CD4-positive, CD25-positive, alpha-beta regulatory T cell (primary cell): ENCODE measurements at places on chromosomes 5 and 9. TPM values are rescaled to one million over a fixed set of nuclear protein-coding genes. Genes with fewer than 3 reads are reported as not detected.

The PCDHGA9 gene
- not detected for total RNA-seq

The ITGA2 gene
- 0.42 TPM for total RNA-seq

- H3K36me3 ChIP-seq = no peaks in the 10 kb centered on the region
- H3K27me3 ChIP-seq = no peaks in the 10 kb centered on the region
- H3K4me3 ChIP-seq = no peak overlapping the region
- no peak for DNase-seq
Measured at GRCh38 chr9:12718482-12719026, 25.4 kb downstream of the TYRP1 start.

GRCh38 chr5:52754051-52754450, 33.7 kb upstream of the ITGA1 start:
- no peak overlapping the region for H3K4me3 ChIP-seq
- no peaks in the 10 kb centered on the region for H3K36me3 ChIP-seq
- no peaks in the 10 kb centered on the region for H3K4me1 ChIP-seq
- no peaks in the 10 kb centered on the region for H3K27me3 ChIP-seq

GRCh38 chr5:116045821-116046220, 13.5 kb downstream of the ARL14EPL start:
- no peak overlapping the region for H3K4me3 ChIP-seq
- no peaks in the 10 kb centered on the region for H3K36me3 ChIP-seq
- H3K27me3 ChIP-seq = peaks cover 13% of the 10 kb centered on the region
- no peaks in the 10 kb centered on the region for H3K4me1 ChIP-seq
- no peak overlapping the region for H3K27ac ChIP-seq

GRCh38 chr5:4513381-4513780, 626.7 kb upstream of the ADAMTS16 start:
- no peaks in the 10 kb centered on the region for H3K4me1 ChIP-seq
- H3K4me3 ChIP-seq = no peak overlapping the region
- no peaks in the 10 kb centered on the region for H3K27me3 ChIP-seq

DNA sequence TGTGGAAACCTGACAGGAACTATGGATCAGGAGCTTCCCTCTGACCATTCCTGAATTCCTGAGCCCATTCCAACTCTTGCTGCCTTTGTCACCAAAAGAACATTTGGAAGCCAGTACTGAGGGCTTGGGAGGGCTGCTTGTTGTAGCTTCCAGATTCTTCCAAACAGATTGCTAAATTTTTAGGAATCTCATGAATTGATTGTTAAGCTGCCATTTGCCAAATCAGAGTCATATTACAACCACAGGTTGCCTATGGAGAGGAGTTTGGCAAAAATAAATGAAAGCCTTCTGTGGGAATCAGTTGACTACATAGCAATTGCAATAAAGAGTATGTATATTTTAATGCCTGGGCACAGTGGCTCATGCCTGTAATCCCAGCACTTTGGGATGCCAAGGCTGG, 39.2 kb upstream of the SLC28A3 start:
- H3K27ac ChIP-seq = no peak overlapping the region
- no peaks in the 10 kb centered on the region for H3K4me1 ChIP-seq
- no peaks in the 10 kb centered on the region for H3K36me3 ChIP-seq
- no peak overlapping the region for H3K4me3 ChIP-seq
- no peak for DNase-seq
